ENCODE measurements at places on chromosomes 2 and 18. TPM values are rescaled to one million over a fixed set of nuclear protein-coding genes. Genes with fewer than 3 reads are reported as not detected.

BCL11A gene
- total RNA-seq: 0.71 TPM

- no peak overlapping the region for H3K27ac ChIP-seq
- no peak for DNase-seq
- peaks cover 35% of the 10 kb centered on the region for H3K4me1 ChIP-seq
- H3K27me3 ChIP-seq: no peaks in the 10 kb centered on the region
- no peaks in the 10 kb centered on the region for H3K36me3 ChIP-seq
- no peak overlapping the region for H3K4me3 ChIP-seq
Measured at GRCh38 chr2:43318791-43319190, 92.4 kb upstream of the ZFP36L2 start.

DNA sequence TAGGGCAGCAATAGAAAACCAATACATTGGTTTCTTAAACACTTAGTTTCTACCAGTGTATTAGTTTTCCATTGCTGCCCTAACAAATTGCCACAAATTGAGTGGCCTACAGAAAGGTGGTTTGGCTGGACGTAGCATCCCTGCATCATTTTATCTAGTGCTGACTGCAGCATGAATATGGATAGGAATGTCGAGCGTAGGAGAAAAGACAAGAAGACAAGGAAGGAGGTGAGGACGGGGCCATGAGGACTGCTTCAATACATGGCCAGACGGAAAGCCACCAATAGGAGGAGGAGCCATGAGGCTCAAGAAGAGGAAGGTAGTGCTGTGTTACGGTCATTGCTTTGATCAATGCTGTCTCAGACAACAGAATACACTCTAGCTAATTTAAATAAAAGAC is 154.5 kb upstream of the NDUFV2 start:
- no peak overlapping the region for H3K27ac ChIP-seq
- H3K4me3 ChIP-seq: no peak overlapping the region
- no peaks in the 10 kb centered on the region for H3K27me3 ChIP-seq
- DNase-seq: no peak
- no peaks in the 10 kb centered on the region for H3K4me1 ChIP-seq

- H3K4me3 ChIP-seq: no peak overlapping the region
- H3K27me3 ChIP-seq: no peaks in the 10 kb centered on the region
- no peak for DNase-seq
- peaks cover 33% of the 10 kb centered on the region for H3K4me1 ChIP-seq
Measured at GRCh38 chr18:48000701-48001100, 70.2 kb upstream of the SMAD2 start.

LYPD1 gene
- not detected for total RNA-seq

DNA sequence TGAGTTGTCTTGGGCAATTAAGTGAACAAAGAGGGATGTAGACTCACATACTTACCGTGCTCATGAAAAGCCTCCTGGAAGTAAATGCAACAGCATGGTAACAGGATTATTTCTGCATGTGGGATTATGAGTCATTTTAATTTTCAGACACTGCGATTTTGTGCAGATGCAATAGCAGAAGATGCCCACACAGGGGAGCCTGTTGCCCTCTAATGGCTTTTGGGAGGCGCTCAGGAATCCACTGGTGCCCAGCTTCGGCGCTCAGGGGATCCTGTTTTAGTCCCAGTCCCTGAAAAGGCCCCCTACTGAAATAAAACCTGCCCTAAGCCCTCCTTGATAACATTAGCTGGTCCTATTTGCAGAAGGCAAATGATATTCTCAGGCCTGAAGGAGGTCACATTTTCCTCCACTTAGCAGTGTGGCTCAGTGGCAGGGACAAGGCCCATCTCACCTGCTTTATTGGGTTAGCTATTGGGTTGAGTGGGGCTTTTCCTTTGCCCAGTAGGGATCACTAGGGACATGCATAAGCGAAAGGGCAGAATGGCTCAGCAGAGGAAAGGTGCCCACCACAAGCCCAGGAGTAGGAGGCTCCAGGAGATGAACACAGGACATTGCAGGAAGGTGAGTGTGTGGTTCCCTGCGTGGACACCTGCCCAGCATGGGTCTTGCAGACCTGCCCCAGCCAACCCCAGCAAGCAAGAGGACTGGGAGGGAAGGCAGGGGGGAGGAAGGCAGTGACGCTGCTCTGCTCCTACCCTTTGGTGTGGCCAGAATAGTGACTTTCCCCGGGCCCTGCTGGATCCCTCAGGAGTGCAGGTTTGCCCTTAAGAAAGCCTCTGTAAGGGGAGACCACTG is 26.5 kb upstream of the KCNS3 start:
- no peak overlapping the region for H3K4me3 ChIP-seq
- DNase-seq: peak; percentile 51
- peaks cover 24% of the 10 kb centered on the region for H3K27me3 ChIP-seq
- no peaks in the 10 kb centered on the region for H3K36me3 ChIP-seq

DNA sequence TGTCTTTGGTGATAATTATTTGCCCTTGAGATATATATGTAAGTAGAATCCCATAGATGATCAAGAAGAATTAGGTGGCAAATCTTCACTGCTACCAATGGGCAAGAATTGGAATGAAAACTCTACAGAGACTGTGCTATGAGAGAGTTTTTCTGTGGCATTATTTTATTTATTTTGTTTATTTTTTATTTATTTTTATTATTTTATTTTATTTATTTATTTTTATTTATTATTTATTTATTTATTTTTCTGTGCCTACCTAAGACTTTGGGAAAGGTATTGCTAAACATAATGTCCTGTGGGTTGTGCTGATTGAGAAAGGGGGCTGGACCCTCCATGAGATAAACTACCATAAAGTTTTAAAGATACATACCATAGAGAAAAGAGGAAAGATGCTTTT is 16.6 kb upstream of the NR4A2 start:
- H3K27me3 ChIP-seq: no peaks in the 10 kb centered on the region
- no peak overlapping the region for H3K4me3 ChIP-seq
- peaks cover 17% of the 10 kb centered on the region for H3K4me1 ChIP-seq
- no peak overlapping the region for H3K27ac ChIP-seq
- DNase-seq: no peak
- no peaks in the 10 kb centered on the region for H3K36me3 ChIP-seq

CHRND gene
- not detected for total RNA-seq

- H3K27ac ChIP-seq: no peak overlapping the region
- H3K27me3 ChIP-seq: peaks cover 10% of the 10 kb centered on the region
- H3K4me3 ChIP-seq: no peak overlapping the region
- no peaks in the 10 kb centered on the region for H3K4me1 ChIP-seq
Measured at GRCh38 chr18:36328385-36328858, 30.9 kb downstream of the FHOD3 start.

- peaks cover 4% of the 10 kb centered on the region for H3K4me1 ChIP-seq
- no peak for DNase-seq
- no peak overlapping the region for H3K27ac ChIP-seq
- H3K4me3 ChIP-seq: no peak overlapping the region
Measured at GRCh38 chr2:180664507-180664906, 315.9 kb upstream of the UBE2E3 start.

DNA sequence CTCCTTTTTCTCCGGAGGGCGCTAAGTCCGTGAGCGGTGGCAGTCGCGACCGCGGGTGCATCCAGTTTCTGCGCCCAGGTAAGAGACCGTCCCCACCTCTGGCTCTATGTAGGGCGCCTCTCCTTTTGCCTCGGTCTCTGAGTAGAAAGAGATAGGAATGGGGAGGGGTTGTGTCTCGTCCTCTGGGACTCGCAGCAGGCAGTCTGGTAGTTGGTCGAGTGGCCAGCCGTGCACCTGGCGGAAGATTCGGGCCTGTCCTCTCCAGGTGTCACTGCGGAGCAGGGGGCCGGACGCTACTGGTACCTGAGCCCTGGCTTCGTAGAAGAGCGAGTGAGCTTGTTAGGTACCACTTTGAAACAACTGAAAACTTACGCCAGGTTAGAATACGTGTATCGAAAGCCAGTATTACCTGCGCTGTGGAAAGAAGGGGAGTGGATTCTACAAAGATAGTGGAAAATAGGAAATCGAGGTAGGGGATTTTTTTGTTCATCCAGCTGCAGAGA is 403 bp downstream of the MAP2 start:
- no peaks in the 10 kb centered on the region for H3K27me3 ChIP-seq
- H3K4me1 ChIP-seq: peaks cover 10% of the 10 kb centered on the region
- H3K4me3 ChIP-seq: peak overlapping the region; percentile 81
- H3K36me3 ChIP-seq: no peaks in the 10 kb centered on the region
- H3K27ac ChIP-seq: peak overlapping the region; percentile 2

Data from HCT116 (cell line).